ENCODE measurements at places on chromosomes 5 and 9.

- no peak for DNase-seq
Measured at GRCh38 chr5:1726469-1726865, 73.2 kb downstream of the MRPL36 start.

GRCh38 chr5:23389291-23390101 is 117.9 kb upstream of the PRDM9 start:
- DNase-seq = no peak

DNA sequence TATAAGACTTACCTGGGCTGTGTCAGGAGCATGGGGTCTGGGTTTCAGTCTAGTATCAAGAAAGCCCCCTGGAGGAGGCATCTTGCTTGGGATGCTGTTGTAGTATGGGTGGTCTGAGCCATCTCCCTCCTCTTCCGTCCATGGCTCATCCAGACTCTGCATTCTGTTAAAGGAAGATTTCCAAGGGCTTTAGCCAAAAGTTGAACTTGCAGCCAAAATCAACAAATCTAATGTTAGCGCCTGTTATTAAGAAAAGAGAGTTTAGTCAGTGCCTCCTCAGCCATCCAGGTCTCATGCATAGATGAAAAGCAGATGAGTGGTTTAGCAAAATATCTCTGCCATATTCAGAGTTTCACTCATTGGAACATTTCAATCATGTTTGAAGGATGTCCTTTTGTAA is 55.6 kb downstream of the S1PR3 start:
- no peak for DNase-seq

DNA sequence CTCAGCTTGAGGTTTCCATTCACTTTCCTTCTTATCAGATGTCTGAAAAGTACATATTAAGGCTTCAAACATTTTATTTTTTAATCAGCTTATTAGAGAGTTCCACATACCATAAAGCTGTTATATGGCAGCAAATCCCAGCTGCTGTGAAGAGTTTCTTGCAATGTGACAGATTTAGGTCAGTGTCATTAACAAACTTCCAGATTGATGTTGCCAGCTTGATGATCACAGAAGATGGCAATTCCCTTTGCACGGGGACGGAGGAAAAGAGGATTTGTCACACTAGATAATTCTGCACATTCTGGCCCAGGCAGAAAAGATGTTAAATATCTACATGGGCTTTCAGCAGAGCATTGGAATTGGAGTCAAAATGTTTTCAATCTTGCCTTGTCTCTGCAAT is 215.8 kb downstream of the BRINP1 start:
- no peak for DNase-seq

DNA sequence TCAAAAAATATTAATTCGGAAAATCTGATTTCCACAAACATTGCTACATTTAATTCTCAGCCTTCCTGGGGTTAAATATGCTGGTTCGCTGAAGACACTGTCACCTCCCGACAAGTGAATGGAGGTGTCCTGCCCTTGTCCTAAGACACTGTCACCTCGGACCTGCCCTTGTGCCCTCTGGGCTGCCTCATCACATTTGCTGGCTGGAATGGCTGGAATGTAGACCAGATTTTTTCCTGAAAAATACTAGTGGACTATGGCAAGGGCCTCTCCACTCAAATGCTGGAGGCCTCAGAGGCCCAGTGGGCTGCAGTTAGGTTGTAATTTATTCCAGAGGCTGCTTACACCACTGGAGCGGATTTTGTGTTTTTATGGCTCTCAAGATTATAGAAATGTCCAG is 28.2 kb downstream of the CACNA1B start:
- DNase-seq = no peak

DNA sequence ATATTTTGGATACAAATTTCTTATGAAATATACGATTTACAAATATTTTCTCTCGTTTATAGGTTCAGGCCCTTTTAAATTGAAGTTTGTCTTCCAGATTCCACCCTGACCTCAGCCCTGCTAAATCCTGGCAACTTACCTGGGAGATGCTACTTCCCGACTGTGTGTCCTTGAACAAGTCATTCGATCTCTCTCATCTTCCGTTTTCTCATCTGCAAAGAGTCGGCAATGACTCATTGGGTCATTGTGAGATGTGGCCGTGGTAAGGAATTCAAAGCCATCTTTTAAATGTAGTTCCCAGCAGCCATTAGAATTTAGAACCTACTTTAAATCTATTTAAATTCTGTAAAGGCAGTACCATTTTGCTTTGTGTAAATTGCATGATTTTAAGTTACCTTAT is 72.5 kb downstream of the LHX2 start:
- no peak for DNase-seq

- no peak for DNase-seq
Measured at GRCh38 chr5:96226941-96227552, 206.0 kb downstream of the PCSK1 start.

GRCh38 chr5:88831816-88832215 is 51.2 kb downstream of the MEF2C start:
- DNase-seq = no peak

DNA sequence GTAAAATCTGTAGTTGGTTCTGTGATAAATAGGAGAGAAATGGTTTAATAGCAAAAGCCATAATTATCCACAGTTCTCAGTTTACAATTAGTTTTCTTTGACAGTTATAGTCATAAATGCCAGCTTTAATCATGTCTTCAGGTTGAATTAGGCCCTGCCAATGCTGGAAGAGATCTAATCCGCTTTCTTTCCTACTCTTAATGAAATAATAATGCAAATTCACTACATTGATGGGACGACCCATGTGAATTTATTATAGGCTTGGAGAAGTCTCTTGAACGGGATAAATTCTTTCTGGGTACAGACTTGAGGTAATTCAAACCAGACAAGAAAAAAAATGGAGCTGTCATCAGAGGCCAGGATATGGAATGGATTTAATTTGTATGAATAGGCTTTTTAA is 950.4 kb downstream of the EFNA5 start:
- no peak for DNase-seq
